NCI-H1105 (cell line): ENCODE measurements at places on chromosomes 3 and 15.

GRCh38 chr3:31013843-31014242, 119.4 kb upstream of the GADL1 start:
- DNase-seq: no peak

- DNase-seq: no peak
Observed at GRCh38 chr15:89034305-89034704, 54.0 kb upstream of the ABHD2 start.

GRCh38 chr3:131454501-131454900, 48.3 kb downstream of the MRPL3 start:
- no peak for DNase-seq

DNA sequence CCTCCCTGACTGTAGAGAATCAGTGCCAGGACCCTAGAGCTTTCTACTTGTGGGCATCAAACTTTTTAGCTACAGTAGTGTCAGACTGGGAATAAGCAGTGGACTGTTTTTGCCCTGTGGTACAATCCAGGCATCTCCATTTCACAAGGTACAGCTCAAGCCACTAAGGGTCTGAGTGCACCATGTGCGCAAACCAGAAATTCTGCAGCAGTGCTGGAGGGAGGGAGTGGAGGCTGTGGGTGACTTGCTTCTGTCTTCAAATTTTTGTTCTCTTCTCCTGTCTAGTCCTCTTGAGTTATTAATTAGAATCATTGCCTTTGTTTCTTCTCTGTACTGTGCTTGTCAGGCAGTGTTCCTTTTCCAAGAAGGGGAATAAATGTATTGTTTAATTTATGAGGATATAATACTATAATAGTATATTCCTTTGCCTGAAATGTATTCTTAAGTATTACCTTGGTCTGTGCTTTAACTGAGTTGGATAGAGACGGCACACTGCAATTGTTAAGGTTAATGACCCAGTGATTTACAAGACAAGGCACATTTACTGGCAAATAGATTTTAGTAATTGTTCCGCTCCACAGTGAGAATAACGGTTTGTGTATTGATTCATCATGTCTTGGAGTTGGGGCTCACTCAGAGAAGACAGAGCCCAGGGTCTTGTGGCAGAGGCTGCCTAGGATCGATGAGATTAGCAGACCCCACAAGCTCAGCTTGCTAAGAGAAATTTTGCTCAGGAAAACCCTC, 390.6 kb upstream of the CFAP20DC start:
- DNase-seq: no peak
